Aorta (tissue), 5 donors: ENCODE measurements at places on chromosomes 16 and 17. TPM values are rescaled to one million over a fixed set of nuclear protein-coding genes. Genes with fewer than 3 reads are reported as not detected.
A peak's percentile ranks its signal among the peaks of the same experiment; 100 is the strongest.

DNA sequence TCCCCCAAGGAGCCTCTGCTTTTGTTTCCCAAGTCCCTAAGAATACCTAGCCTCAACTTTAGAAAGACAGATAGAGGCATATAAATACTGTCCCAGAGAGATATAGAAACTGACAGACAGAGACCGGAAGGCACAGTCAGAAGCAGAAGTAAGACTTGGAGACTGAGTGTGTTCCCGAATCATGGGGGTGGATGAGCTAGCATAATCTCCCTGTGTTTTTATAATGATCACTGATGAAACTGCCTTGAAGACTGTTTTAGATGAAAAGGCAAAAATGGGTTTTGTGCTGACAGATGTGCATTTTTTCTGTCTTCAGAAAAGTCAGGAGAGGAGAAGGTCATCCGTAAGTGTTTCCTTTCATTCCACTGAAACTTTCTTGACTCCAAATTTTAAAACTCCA lies 8.3 kb upstream of the PSMD3 start:
- DNase-seq: no peak

- DNase-seq: peak; percentile 90
These were observed 28.0 kb downstream of the ZCCHC14 start for GRCh38 chr16:87464691-87465300.

- no peak for DNase-seq
These were observed 388.5 kb downstream of the SEC14L1 start for GRCh38 chr17:77529328-77529650.

GRCh38 chr17:76998839-76999238 lies 130.6 kb downstream of the MGAT5B start:
- no peak for DNase-seq

- DNase-seq: no peak
These were observed 18.7 kb upstream of the CCL2 start for GRCh38 chr17:34236281-34236892.

GRCh38 chr16:15427648-15428239 lies 6.6 kb upstream of the BMERB1 start:
- DNase-seq: peak; percentile 89

DNA sequence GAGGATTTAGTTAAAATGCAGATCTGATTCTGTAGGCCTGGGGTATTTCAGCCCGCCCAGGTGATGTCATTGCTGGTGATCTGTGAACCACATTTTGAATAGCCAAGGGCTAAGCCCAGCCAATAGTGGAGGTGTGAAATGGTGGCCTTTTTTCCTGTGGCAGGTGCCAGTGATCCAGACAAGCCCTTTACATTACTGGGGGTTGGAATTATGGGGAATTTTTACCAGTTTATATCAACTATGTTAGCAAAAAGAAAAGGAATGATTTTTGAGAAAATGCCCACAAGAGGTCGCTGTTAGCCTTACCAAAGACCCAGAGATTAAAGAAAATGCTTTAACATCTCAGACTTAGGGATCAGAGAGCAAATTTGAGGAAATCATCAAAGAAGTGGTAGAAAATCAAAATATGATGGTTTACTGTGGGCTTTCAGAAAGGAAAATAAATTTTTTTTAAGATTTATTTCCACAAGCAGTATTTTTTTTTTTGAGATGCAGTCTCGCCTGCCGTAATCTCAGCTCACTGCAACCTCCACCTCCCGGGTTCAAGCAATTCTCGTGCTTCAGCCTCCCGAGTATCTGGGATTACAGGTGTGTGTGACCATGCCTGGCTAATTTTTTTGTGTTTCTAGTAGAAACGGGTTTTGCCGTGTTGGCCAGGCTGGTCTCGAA lies 3.9 kb downstream of the VPS35L start:
- no peak for DNase-seq

DNA sequence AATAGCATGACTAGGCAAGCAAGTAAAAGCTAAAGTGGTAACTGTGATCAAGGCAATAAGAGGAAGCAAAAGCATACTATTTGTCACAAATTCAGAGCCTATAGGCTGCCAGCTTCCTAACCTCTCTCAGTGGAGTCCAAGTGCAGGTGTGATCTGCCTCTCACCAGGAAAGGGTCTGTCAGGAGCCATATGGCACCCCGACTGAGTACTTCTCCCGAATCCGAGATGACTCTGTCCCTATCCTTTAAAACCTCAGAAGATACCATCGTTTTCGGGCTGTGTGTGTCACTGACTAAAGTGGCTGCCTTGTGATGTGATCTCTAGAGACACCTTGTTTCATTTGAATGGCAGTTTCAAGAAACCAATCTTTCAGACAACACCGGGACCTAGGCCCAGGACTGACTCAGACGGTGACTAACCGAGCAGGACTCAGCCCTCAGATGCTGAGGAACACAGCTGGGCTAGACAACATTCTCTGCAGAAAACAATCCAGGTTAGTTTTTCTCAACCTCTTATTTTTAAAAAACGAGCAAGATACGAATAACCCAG lies 63.6 kb downstream of the SMG6 start:
- peak; percentile 76 for DNase-seq

- DNase-seq: no peak
These were observed 32.7 kb upstream of the DNAH9 start for GRCh38 chr17:11565591-11565990.

GRCh38 chr16:1769402-1770300 lies 1.7 kb downstream of the NME3 start:
- no peak for DNase-seq

DNA sequence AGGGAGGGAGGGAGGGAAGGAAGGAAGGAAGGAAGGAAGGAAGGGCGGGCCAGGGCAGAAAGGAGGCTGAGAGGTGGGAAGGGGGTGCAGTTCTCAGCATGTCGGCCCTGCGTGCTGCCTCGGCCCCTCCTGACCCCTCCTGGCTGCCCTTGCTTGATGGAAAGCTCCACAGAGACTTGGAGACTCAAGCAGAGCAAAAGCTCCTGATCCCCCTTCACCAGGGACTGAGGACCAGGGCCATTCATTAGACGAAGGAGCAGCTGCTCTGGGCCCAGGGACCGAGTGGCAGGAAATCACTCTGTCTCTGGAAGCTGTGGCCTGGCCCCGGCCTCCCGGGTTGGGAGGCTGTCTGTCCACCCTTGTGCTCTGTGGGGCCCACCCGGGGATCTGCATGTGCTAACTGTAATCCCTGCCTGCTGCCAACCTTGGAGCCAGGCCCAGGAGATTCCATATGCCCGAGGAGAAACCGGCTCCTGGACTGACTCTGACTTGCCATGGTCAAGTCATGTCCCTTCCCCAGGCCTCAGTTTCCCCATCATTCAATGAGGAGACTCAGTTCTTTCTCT lies 27.4 kb upstream of the C1QL1 start:
- no peak for DNase-seq

DNA sequence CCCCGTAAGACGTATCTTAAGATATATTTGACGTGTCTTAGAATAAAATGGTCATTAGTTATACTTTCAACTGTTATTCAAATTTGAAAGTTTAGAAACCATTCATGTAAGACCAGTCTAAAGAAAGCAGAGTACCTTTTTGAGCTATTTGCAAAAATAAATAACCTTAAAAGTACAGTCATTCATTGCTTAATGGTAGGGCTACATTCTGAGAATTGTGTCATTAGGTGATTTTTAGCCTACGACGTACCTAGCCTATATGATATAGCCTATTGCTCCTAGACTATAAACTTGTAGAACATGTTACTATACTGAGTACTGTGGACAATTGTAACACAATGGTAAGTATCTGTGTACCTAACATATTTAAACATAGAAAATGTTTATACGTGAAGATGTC lies 139.2 kb downstream of the PHKB start:
- DNase-seq: no peak

Gene ANKRD40CL
- total RNA-seq: not detected

Gene ALOX12B
- not detected for total RNA-seq

Gene PRR14
- 50.5 TPM for total RNA-seq

Gene IGFALS
- total RNA-seq: not detected

Gene SLC12A3
- total RNA-seq: not detected

Gene SLFN14
- total RNA-seq: 0.30 TPM

Gene CDRT15L2
- total RNA-seq: not detected
